ENCODE measurements at places on chromosomes 3 and 15.

DNA sequence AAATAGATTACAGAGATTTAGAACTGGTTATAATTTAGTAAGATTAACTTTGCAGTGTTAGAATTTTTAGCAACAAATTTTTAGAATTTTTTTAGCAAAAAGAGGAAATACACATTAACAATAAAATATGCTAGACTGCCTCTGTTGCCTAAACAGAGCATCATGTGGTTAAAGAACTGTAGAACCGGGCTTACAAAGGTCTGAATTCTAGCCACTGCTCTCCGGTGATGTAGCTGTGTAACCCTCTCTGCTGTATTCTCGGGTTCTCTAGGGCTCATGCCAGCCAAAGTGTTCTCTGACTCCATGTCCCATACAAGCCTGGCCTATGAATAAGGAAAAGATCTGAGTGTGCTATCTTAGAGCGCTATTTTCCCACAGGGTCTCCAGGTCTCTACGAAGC, 2.9 kb upstream of the P2RY12 start:
- DNase-seq, result no peak

- DNase-seq, result no peak
These were observed 23.8 kb upstream of the ZNF148 start for GRCh38 chr3:125398952-125399351.

DNA sequence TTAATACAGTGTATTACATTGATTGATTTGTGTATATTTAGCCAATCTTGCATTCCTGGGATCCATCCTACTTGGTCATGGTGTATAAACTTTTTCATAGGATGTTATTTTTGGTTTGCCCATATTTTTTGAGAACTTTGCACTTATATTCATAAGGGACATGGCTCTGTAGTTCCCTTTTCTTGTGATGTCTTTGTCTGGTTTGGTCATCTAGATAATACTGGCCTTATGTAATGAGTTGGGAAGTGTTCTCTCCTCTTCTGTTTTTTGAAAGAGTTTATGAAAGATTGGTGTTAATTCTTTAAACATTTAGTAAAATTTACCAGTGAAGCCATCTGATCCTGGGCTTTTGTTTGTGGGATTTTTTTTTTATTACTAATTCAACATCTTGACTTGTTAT, 9.6 kb downstream of the CHST13 start:
- no peak for DNase-seq

DNA sequence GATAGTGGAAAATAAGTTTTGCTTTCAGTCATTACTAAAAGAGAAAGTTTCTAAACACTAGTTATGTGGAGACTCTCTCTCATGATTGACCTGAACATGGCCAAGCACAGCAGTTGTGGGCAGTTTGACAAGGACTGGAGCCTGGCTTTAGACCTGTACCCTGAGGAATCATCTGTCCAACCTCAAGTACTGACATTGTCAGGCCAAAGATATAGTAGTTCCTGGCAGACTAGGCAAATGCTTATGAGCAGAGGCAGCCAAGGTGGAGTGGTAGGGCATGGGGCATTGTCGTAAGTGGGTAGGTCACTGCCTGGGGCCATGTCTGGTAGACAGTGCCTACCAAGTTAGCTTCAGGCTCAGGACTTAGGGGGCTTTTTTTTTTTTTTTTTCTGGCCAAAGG, 20.9 kb downstream of the PLAAT1 start:
- DNase-seq, result no peak

GRCh38 chr15:78810003-78810361, 1.3 kb downstream of the ADAMTS7 start:
- DNase-seq, result no peak

- no peak for DNase-seq
These were observed 12.9 kb downstream of the SEC11A start for GRCh38 chr15:84702961-84703482.

DNA sequence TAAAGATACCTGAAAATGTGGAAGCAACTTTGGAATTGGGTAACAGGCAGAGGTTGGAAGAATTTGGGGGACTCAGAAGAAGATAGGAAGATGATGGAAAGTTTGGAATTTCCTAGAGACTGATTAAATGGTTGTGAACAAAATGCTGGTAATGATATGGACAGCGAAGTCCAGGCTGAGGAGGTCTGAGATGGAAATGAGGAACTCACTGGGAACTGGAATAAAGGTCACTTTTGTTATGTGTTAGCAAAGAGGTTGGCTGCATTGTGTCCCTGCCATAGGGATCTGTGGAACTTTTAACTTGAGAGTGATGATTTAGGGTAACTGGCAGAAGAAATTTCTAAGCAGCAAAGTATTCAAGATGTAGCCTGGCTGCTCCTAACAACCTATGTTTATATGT, 13.0 kb downstream of the MITF start:
- no peak for DNase-seq

DNA sequence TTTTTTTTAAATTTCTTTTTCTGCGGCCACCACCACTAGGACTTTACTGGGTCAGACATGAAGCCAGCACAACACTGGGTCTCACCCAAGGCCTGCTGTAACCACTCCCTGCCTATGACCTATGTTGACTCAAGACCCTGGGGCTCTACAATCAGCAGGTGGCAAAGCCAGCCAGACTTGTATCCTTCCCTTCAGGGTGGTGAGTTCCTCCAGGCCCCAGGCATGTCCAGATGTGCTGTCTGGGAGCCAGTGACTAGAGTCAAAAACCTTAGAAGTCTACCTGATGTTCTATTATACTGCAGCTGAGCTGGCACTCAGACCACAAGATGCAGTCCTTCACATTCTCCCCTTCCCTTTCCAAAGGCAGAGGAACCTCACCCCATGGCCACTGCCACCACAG, 31.6 kb upstream of the CLDN18 start:
- no peak for DNase-seq

GRCh38 chr3:168570404-168571155, 474.9 kb upstream of the GOLIM4 start:
- no peak for DNase-seq

GRCh38 chr3:66353530-66353929, 132.7 kb downstream of the SLC25A26 start:
- DNase-seq, result no peak

- no peak for DNase-seq
These were observed 114.3 kb downstream of the NAALADL2 start for GRCh38 chr3:174973465-174973864.

DNA sequence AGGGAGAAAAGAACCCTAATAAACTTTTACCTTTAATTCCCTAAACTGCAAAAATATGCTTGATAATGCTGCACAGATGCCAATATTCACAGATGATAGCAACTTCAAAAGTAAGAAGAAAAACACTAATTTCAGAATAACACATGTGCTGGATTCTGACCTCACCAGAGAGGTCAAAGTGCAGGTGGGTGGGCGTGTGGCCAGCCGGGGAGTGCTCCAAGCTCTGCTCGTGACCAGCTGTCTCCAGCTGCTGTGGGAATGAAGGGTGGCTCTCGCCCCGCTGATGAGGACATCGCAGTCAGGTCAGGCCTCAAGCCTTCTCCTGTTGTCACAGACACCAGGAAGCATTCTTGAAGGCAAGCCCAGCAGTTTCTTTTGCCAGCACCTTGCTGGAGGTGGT, 57.1 kb downstream of the ADAMTS17 start:
- no peak for DNase-seq

GRCh38 chr3:55711646-55712045, 224.5 kb upstream of the WNT5A start:
- DNase-seq, result no peak

GRCh38 chr15:27670486-27671209, 428.5 kb downstream of the OCA2 start:
- no peak for DNase-seq

GRCh38 chr3:15819576-15819975, 21.8 kb upstream of the ANKRD28 start:
- DNase-seq, result no peak

GRCh38 chr3:167406876-167407492, 26.9 kb upstream of the ZBBX start:
- DNase-seq, result no peak

GRCh38 chr3:189914799-189915198, 205.9 kb downstream of the P3H2 start:
- DNase-seq, result no peak
